Stimulated activated CD8-positive, alpha-beta memory T cell treated with anti-CD3 and anti-CD28 coated beads, Interleukin-4, amount 100 ng/mL, for 48 hours (primary cell): ENCODE measurements at places on chromosomes 1 and 21.

DNA sequence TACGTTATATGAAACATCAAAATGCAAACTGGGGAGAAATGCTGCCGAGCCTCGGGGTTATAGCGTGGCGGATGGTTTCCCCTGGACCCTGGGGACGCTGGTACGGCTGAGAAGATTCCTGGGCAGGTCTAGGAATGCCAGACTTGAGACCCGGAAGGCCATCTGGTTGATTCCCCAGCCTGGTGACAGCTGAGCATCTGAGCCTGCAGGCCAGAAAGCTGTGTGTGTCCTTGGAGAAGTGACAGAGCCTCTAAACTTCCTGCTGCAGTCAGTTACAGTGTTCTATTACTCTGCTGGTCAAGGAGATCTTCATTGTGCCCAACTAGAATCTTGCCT is 2.3 kb downstream of the VASH2 start:
- DNase-seq = no peak

DNA sequence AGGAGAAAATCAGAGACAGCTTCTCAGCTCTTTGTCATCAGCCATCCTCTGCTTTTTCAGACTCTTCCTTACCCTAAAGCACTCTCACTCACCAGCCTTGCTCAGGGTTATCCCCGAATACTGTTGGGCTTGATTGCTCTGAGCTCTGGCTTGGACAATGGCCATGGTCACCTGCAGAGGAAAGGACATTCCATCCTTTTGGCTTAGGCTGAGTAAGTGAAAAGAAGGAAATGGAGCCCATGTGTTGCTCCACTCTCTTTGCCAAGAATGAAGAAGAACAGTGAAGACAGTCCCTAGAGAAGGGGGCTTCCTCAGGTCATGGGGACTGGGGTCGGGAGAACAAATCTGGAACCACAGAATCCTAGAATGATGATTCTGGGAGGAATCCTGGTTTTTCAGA is 2.3 kb downstream of the MTMR11 start:
- no peak for DNase-seq

GRCh38 chr1:239566074-239566473 is 179.7 kb downstream of the CHRM3 start:
- DNase-seq = no peak

GRCh38 chr21:29271927-29272333 is 26.8 kb upstream of the BACH1 start:
- DNase-seq = no peak
